ENCODE measurements at places on chromosomes 6 and 20. TPM values are rescaled to one million over a fixed set of nuclear protein-coding genes. Genes with fewer than 3 reads are reported as not detected.

- DNase-seq: no peak
Observed at GRCh38 chr20:57787151-57787989, 77.6 kb upstream of the PMEPA1 start.

The SNX21 gene
- 0.96 TPM for polyA plus RNA-seq

DNA sequence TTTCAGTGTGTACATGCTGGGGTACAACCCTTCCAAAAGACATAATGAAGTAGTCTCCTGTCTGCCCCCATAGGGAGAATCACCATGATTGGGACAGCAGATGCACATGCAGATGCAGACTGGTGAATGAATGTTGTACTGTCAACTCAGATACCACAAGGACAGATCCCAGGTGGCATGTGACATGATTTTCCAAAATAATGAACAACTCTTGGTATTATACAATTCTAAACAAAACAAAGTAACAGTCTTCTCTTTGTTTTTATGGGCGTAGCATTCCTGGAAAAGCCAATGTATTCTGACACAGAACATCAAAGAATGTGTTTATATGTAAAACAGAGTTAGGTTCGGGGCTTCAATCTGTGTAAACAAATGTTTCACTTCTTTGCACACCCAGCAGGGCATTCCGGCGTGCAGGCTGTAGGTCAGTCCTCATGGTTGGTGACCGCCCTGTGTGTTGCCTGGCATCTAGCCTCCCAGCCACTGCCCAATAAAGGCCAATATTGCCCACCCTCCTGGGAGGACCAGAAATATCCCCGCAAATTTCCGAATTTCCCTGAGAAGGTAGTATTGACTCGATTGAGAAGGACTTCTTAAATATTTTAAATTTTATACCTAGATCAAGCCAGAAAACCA lies 127.7 kb downstream of the KLHL32 start:
- DNase-seq: no peak

The RUNX2 gene
- not detected for polyA plus RNA-seq

The SRSF12 gene
- polyA plus RNA-seq: not detected

DNA sequence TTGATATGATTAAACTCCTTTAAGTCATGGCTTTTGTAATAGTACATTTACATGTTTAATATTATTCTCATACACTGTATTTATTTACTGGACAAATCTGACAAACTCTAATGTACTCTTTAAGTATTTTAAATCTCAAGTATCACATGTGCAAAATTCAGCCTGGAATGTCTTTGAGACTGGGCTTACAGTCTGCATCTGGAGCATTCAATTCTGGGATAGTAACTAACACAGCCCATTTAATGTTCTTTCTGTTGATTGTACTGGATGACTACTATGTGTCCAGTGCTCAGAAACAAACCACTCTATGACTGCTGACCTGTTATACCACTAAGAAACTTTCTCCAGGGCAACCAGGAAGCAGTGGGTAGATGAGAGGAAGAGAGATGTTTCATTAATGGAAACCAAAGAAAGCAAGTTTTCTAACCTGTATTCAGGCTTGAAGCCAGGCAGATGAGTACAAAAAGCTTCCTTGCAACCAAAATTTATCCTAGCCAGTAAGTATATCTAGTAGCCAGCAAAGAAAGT lies 26.8 kb downstream of the FBXL4 start:
- no peak for DNase-seq

The DDO gene
- not detected for polyA plus RNA-seq

DNA sequence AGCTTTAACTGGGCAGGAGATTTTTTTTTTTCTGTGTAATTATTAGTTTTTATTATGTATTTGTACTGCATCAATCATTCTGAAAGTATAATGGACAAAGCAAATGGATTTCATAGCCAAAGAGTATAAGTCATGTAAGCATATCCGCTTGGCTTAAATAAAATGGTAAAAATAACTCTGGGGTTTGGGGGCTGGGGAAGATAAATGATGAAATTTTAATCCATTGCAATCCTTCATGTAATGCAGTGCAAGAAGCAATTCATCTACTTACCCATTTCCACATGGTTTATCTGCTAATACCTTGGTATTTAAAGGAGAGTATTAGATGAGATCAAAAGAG lies 781.4 kb downstream of the QKI start:
- no peak for DNase-seq

DNA sequence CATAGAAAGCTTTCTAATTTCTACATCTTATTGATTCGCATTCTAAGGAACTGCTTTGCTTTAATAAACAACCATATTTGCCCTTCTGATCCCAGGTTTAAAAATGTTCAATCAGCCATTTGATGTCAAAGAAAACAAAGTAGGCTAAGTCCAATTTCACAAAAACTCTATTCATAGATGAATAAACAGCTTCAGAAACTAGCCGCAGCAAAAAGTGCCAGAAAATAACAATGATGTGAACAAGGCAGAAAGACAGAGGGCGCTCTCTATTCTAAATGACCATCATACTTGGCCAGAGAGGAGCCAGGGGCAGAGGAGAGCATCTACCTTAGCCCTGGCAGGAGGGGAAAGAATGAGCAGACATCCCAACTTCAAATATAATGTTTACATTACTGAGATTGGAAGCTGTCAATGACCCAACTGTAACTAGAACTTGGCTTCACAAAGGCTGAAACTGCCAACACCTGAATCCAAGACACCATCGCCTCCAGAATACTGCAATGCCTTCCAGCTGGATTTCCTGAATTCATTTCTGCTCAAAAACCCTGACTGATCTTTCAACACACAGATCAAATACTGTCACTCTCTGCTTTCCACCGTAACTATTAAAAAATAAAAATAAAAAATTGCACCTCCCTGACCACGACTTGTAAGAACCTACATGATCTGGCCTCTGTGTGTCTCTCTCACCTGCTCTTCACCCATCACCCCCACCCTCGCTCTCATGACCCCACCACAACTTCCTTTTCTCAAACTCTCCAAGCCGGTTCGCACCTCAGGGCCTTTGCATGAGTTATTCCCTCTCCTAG lies 9.5 kb downstream of the CNKSR3 start:
- DNase-seq: no peak

The APOM gene
- polyA plus RNA-seq: 6.6 TPM

GRCh38 chr6:117870486-117871242 lies 36.4 kb upstream of the SLC35F1 start:
- DNase-seq: no peak

DNA sequence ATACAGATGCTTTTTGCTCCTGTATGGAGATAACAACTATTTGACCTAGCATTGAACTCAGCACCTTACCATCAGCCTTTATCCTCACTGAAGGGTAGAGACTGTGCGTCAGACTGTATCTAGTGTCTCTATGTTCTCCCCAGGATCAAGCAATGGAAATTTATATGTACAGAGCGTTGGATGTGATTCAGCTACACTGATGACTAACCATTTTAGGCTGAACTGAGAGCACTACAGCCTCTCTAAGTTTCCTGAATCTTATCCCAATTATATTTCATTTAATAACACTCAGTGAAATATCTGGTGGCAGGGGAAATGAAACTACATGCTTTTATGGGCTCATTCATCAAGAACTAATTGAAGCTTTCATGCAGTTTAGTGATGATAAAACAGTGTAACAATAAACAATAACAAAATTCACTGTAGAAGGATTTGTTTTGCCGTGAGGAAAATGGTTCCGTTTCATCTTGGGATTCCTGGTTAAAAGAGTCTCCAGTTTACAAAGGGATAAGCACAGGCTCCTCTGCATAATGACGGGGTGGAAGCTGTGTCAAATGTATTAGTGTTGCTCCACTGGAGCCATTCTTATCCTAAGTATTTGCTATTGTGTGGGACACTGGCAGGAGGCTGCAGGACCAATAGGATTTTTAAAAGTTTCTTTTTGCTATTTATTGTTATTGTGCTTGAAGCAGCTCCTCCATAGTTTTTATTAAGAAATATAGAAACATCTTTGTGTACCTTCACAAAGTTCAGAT lies 567.6 kb upstream of the MMS22L start:
- no peak for DNase-seq

The MUCL3 gene
- polyA plus RNA-seq: 0.04 TPM

DNA sequence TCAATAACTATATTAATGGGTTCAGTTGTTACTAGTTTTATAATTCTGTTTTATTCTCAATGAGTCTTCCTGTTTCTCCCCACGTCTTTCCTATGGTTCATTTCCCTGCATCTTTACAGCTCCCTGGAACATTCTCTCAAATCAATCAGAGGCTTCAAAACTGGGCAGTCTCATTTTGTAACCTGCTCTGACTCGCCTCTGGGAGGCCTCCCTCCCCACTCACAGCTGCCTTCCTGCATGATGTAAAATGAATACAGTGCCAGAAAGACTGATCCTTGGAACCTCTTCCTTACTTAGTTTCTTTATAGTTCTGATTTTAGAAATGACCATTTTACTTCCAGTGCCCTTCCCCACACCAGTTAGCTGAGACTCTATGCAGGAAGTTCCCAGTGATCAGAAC lies 103.9 kb downstream of the ESR1 start:
- DNase-seq: no peak

The MAP3K7 gene
- 20.7 TPM for polyA plus RNA-seq

- DNase-seq: no peak
Observed at GRCh38 chr6:71481011-71481410, 192.4 kb downstream of the OGFRL1 start.

The TP53TG5 gene
- not detected for polyA plus RNA-seq

The HEBP2 gene
- polyA plus RNA-seq: 36.8 TPM

The RSPO3 gene
- 0.16 TPM for polyA plus RNA-seq

GRCh38 chr20:20856956-20857355 lies 144.5 kb upstream of the RALGAPA2 start:
- no peak for DNase-seq

- DNase-seq: no peak
Observed at GRCh38 chr6:22401206-22401605, 104.4 kb upstream of the PRL start.

The DNPH1 gene
- 105 TPM for polyA plus RNA-seq

GRCh38 chr20:40943591-40943990 lies 85.0 kb upstream of the TOP1 start:
- DNase-seq: no peak

The ZNF451 gene
- 21.1 TPM for polyA plus RNA-seq

The HLA-DQB1 gene
- 97.3 TPM for polyA plus RNA-seq

The ADGRF5 gene
- not detected for polyA plus RNA-seq

The GRIK2 gene
- not detected for polyA plus RNA-seq

The ULBP2 gene
- polyA plus RNA-seq: 0.16 TPM

DNA sequence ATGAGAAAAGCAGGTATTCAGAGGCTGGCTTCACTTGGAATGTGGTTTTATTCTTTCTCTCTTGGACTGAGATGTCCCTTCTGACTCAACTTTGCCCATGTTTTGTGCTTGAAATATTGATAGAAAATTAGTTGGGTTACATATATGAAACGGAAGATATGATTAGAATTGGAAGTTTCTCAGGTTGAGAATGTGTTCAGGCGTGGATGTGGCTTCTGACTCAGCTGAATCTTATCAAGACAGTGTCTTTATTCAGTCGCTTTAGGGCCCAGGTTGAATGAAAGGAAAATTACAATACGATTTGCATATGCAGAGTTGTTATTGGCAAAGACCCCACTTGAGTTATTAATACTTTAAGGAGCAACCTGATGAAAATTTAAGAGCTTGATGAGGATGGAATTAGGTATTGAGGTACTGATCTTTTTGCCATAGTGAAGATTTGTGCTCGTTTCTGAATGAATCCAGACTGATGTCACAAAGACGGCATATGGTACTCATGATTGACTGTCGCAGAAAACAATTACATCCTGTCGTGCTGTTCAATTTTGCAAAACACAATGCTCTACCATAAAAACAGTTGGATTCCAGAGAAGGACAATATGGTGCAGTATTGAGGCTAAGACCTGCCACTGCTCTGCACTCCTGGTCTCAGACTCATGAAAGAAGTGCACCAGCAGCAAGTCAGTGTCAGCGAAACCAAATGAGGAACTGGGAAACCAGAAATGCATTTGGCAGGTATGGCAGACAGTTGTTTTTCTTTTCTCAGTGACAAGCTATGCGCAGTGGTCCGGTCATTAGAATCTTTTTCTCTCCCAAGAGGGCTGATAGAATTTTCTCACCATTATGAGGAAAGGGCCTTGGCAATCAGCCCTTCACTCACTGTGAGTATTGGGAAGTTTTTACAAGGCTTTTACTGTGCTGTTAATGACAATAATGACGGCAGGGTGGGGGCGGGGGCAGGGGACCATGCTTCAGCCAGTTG lies 158.3 kb downstream of the DOK5 start:
- DNase-seq: peak; percentile 84

The CNKSR3 gene
- 0.25 TPM for polyA plus RNA-seq

DNA sequence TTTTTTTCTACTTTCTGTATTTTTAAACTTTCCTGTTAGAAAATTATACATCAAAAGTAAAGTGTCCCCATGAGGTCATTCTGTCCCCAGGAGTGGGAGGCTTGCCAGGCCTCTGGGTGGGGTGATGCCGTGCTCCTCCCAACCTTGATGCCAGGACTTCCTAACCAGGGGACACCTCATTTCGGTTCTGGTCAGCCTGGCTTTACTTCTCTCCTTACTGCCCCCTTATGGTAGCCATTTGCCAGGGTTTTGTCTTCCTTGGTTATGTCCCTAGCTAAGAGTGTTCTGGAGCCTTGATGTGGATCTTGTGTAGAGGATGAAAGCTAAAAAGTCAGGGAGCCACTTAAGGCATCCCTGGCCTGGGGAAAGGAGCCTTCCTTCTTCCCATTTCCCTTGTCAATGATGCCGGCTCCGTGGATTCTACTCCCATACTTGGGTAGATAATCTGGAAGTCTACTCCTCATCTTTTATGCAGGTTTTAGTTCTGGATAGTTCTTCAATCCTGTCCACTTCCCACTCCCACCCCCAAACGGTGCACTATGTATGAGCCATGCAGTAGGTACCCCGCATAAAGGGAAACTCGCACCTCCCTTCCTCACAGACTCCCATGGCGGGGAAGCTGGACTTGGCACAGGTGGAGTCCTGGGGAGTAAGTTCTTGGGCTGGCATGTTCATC lies 164.1 kb upstream of the SALL4 start:
- no peak for DNase-seq

The DSP gene
- polyA plus RNA-seq: 0.05 TPM

- no peak for DNase-seq
Observed at GRCh38 chr6:117498159-117498558, 15.7 kb downstream of the DCBLD1 start.

The BICRAL gene
- 3.1 TPM for polyA plus RNA-seq

The PAX1 gene
- not detected for polyA plus RNA-seq

- DNase-seq: no peak
Observed at GRCh38 chr6:10993896-10994295, 50.2 kb downstream of the ELOVL2 start.

GRCh38 chr6:108594151-108594550 lies 33.4 kb downstream of the FOXO3 start:
- no peak for DNase-seq

DNA sequence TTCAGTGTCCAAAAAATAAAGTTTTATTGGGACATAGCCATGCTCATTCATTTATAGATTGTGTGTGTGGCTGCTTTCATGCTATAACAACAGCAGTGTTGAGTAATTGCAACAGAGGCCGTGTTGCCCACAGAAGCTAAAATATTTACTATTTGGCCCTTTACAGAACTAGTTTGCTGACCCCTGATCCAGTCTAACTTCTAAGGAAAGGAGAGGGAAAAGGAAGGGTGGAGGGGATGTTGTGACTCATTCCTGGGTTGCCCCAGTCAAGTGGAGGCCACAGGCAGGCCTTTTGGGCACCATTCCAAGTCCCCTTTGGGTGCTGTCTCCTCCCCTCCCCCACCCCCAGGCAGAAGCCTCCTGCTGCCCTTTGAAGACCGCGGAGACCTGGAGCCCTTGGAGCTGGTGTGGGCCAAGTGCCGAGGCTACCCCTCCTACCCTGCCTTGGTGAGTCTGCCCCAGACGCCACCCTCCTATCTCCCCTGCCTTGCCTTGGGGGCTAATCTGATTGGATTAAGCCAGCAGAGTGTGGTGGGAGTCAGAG lies 28.4 kb downstream of the BRPF3 start:
- DNase-seq: no peak

The ARMC12 gene
- 0.29 TPM for polyA plus RNA-seq

The TSPYL4 gene
- polyA plus RNA-seq: 19.7 TPM

Data from GM12878 (cell line).